ENCODE measurements at places on chromosomes 5 and 9. TPM values are rescaled to one million over a fixed set of nuclear protein-coding genes. Genes with fewer than 3 reads are reported as not detected.

CNTFR gene
- total RNA-seq: not detected

PCDHGA3 gene
- total RNA-seq: 0.14 TPM

FGF18 gene
- total RNA-seq: not detected

DNA sequence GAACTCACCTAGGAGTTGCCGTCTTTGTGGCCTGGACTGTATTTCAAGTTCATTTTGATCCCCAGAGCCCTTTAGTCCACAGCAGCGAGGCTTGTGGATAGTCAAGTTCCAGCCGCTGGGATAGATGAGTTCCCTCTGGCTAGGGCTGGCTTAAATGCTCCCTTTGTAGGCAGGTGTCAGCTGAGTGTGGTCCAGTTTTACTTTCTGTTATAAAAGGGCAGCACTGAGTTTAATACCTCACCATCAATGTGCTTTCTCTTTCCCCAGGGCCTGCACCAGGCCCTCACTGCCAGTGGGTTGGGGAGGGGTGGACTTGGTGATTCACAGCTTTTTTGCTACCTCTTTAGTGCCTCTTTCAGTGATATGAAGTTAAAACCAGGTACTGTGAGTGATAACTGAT, 188.2 kb downstream of the SLCO4C1 start:
- no peak for DNase-seq

GRCh38 chr5:160315968-160316367, 3.6 kb upstream of the CCNJL start:
- DNase-seq: peak; percentile 95

- peak; percentile 57 for DNase-seq
These were observed 1967.0 kb upstream of the CDH9 start for GRCh38 chr5:29005386-29005785.

GRCh38 chr5:148933903-148934432, 107.6 kb downstream of the ADRB2 start:
- DNase-seq: no peak

DNA sequence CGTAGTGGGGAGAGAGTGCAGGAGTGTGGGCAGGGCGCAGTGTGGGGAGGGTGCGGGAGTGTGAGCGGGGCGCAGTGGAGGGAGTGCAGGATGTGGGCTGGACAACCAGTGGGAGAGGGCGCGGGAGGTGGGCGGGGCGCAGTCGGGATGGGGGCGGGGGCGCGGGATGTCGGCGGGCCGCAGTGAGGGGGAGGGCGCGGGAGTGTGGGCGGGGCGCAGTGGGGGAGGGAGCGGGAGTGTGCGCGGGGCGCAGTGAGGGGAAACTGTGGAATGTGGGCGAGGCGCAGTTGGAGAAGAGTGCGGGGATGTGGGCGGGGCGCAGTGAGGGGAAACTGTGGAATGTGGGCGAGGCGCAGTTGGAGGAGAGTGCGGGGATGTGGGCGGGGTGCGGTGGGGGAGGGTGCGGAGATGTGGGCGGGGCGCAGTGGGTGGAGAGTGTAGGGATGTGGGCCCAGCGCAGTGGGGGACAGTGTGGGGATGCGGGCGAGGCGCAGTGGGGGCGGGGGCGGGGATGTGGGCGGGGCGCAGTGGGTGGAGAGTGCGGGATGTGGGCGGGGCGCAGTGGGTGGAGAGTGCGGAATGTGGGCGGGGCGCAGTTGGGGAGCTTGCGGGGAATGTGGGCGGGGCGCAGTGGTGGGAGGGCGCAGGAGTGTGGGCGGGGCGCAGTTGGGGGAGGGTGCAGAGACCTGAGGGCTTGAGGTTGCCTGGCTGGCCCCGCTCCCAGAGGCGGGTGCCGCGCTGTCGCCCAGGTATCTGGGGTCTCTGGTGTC, at the start of gene NXNL2:
NXNL2 (plus strand) TSS at position 723 of the 770 bp plus-strand sequence. CDS start 257 bp downstream, outside the sequence.
- DNase-seq: no peak

DNA sequence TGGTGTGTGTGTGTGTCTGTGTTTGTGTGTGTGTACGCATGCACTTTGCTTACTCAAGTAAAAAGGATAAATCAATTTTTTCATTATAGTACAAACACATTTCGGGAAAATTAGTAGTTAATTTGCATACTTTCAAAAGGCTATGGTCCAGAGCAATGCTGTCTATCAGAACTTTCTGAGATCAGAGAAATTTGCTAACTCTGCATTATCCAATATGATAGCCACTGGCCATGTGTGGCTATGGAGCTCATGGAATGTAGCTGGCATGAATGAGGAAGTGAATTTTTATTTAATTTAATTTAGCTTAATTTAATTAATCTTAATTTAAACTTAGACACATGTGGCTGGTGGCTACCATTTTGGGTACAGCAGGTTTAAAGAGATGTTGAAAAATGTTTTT, 289.6 kb downstream of the MAT2B start:
- no peak for DNase-seq

GRCh38 chr9:113636693-113637092, 173.2 kb downstream of the RGS3 start:
- no peak for DNase-seq

DNA sequence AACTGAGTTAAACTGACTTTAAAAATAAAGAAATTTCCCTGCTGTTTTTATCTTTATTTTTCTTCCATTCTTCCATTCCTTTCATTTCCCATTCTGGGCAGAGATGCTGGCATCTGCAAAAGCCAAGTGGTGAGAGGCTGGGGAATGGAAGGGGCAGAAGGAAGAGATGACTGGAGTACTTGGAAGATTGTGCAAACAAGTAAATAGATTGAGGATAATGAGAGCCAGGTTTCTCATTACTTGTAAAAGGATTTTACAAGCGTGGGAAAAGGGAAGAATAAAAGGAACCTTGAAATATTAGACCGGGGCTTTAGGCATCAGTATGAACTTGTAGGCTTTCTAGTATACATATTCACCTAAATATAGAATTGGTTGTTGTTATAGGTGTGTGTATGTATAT, 341.2 kb downstream of the CAAP1 start:
- no peak for DNase-seq

GRCh38 chr9:83596899-83597504, 25.9 kb upstream of the IDNK start:
- DNase-seq: peak; percentile 19

All from HT1080 (cell line).